ENCODE measurements at places on chromosomes 3 and 15.

GRCh38 chr15:72176159-72176558 lies 21.4 kb downstream of the GRAMD2A start:
- no peak for DNase-seq

DNA sequence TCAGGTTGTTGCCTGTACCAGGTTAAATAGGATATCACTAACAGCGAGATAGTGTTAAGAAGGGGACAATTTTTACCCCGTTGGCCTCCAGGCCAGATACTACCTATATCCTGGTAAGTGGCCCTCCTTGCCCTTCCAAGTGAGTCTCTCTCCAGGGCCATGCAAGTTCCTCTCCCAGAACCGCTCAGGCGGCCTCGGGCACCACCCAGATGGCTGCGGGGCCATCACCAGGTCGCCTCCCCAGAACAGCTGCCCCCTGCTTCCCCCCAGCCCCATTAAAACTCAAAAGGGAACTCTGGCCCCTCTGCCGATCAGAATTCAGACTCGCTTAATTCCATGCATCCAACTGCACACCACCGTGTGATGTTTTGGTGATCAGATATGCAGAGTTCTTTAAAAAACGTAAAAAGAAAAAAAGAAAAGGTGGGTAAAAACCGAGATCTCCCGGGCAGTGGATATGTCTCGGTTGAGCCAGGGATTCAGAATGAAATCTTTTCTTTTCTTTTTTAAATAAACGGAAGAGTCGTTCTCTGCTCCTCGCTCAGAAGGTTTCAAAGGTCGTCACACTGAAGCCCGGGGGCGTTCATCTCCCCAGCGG lies 1.9 kb upstream of the TRIM71 start:
- DNase-seq: no peak

DNA sequence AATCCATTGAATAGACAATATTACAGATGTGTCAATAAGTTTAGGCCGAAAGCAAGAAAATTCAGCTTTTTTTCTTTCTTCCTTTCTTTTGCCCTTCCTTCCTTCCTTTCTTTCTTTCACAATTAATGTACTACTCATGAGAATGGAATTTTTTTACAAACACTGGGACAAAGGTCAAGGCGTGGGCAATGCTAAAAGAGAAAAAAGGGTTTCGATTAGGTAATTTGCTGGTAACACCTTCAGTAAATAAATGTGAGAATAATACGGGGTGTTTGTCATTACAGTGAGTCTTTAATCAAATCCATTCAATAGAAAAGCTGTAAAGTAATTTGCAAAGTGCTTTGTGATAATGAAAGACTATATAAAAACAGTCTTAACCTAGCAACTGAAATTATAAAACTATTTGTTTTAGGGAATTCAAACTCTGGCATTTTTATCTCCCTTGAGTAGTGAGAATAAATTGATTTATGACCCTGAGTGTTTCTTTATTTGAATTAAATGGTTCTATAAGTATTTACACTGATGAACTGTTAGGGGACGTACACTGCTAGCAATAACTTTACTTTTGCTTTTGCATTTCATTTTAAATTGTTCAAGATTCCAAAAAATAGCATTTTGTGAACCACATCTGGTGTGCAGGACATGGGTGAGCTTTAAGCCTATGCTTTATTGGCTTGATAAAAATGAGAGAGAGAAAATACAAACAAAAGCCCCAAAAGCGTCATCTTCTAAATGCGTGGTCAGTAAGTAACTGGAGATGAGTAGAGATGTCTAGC lies 104.2 kb upstream of the THRB start:
- DNase-seq: peak; percentile 64

DNA sequence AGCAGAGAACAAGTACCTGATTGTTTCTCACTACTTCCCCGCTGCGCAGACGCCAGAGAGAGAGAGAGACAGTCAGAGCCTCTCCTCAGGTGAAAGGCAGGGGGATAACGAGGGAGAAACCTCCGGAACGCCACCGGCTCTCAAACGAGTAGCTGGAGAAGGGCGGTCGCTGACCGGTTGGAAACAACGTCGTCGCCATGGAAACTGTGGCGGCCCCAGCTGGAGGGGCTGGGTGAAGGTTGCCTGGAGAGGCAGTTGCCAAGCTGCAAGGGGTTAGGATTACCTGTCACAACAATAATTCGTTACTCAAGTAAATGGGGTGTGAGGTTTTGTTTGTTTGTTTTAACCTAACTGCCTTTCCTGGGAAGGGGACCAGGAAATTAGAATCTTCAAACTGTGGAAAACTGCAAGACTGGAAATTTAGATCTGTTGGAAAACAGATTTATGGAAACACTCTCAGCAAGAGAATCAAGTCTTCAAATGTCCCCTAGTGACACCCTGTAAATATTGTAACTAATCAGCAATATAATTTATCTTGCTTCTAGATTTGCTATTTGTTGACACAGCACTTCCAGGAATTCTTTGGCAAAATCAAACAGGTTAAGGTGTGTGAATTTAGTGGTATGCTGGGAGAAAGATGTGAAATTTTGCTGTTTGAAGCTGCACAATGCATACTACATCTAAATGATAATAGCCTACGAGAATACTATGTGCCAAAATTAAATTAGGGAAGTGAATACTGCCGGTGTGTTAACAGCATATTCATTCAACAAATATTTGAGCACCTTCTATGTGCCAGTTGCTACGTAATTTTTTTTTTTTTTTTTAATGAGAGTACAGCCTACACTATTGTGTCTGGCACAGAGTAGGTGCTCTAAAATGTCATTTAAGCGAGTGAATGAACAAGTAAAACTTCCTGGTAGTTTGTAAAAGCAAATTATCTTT lies at the start of gene DNAH12:
Gene DNAH12 (minus strand): TSS at position 164 of the 945 bp plus-strand sequence. CDS start 1,474 bp downstream, outside the sequence.
- peak; percentile 42 for DNase-seq

- DNase-seq: no peak
Measured at GRCh38 chr15:48904758-48905157, 26.8 kb downstream of the EID1 start.

DNA sequence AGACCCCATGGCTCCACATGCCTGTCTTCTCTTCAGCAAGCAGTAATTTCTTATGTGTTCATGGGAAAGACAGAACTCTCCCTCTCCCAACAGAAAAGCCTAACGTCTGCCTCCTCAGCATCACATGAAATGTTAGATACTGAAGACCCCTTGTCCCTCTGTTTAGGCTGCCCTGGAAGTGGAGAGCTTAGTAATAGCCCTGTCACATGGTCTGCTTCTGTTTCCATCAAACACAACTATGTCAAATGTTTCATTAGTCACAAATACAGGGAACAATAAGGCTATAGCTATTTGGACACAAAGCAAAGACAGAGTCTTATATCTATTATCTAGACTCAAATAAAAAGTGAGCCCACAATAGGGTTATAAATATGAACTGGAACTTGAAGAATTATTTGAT lies 190.3 kb upstream of the TRIM42 start:
- DNase-seq: no peak

Data from GM23248 (cell line).